ENCODE measurements at places on chromosomes 12 and 14.

DNA sequence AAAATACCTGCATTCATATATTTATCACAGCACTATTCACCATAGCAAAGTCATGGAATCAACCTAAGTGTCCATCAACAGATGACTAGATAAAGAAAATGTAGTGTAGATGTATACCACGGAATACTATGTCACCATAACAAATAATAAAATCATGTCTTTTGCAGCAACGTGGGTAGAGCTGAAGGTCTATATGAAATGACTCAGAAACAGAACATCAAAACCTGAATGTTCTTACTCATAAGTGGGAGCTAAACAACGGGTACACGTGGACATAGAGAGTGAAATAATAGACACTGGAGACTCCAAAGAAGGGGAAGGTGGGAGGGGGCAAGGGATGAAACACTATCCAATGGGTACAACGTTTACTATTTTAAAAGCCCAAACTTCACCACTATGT, 37.9 kb downstream of the SLC38A1 start:
- DNase-seq, result no peak

- no peak for DNase-seq
Observed at GRCh38 chr12:3251067-3251466, 173.9 kb downstream of the TSPAN9 start.

DNA sequence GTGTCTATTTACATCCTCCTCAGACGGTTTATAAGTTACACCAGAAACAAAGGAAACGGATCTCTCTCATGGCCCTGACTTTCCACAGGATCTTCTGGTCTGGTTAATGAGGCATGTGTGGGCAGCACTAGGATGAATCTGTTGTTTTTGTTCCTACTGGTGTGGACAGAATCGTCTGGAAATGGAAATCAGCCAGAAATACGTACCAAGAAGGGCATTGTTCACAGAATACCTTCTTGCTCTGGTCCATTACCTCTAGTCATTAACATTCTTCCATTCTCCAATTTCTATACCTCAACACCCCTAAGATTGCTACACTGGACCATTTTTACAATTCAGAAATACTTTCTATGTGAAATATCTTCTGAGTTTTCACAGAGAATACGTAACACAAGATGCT, 86.0 kb downstream of the TPH2 start:
- DNase-seq, result no peak

DNA sequence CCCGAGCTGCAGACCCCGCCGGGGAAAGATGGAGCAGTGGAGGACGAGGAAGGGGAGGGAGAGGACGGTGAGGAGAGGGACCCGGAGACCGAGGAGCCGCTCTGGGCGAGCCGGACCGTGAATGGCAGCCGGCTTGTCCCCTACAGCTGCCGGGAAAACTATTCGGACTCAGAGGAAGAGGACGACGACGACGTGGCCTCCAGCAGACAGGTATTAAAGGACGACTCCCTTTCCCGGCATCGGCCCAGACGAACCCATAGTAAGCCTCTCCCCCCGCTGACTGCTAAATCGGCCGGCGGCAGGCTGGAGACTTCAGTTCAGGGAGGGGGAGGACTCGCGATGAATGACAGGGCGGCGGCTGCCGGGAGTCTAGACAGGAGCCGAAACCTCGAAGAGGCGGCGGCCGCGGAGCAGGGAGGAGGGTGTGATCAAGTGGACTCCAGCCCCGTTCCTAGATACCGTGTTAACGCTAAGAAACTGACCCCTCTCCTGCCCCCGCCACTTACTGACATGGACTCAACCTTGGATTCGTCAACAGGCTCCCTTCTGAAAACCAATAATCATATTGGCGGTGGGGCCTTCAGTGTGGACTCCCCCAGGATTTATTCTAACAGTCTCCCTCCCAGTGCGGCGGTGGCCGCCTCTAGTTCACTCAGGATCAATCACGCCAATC, 962 bp downstream of the LEMD3 start:
- DNase-seq, result peak; percentile 16

DNA sequence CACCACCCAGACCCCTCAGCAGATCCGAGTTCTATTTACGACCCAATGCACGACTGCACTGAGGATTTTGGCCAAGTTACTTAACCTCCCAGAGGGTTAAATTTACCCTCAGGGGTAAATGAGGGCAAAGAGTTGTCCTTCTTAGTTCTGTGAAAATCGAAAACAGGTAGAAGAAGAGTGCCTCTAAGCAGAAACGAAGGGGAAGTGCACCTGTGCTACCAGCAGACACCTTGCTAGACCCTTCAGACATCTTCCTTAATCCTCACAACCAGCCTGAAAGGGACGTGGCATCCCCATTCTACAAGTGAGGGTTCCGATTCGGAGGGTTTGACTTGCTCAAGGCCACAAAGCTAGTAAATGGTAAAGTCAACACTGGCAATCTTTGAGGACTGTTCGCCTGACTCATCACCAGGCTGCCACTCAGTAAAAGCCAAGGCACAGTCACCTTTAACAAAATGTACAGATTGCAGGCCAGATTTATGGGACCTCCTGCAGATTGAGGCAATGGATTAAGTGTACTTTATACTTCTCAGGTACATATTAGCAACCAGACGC, 1.6 kb downstream of the GSG1 start:
- DNase-seq, result no peak

GRCh38 chr12:10701131-10701681, 21.9 kb downstream of the YBX3 start:
- DNase-seq, result no peak

GRCh38 chr14:22822571-22823098, 7.1 kb upstream of the MRPL52 start:
- DNase-seq, result peak; percentile 36

DNA sequence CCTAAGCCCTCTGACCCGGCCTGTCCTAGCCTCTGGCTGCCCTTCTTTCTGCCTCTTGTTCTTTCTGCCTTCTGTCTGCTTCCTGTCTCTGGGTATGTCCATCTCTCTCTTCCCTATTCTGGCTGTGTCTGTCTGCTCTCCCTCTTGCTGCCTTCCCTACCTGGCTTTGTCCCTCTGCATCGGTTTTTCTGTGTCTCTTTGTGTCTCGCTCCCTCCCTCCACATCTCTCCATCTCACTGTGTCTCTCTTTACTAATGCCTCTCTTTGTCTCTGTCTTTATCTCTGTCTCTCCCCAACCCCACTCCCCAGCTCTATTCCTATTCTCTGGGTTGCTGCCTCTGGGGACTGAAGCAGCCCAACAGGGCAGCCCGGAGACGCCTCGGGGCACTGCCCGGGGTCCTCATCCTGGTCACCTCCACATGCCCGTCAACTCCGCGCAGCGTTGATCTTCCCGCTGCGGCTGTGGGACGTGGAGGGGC, 10.1 kb downstream of the SHMT2 start:
- DNase-seq, result no peak

DNA sequence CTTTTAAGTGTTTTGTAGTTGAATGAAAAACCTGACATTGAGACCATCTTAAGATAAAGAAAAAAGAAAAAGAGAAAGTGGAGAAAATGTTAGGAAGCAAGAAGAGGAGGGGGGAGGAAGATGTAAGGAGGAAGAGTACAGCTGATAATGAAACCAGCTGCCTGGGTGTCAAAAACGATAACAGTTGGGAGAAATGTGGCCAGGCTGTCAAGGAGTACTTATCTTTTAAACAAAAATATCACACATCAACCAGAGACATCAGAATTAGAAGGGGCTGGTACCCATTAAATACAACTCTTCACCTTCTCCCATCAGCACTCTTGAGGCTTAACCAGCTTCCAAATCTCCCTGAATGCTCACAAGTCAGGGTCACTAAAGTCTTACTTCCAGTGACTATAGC, 4.5 kb downstream of the SLC11A2 start:
- DNase-seq, result no peak
